ENCODE measurements at places on chromosomes 12 and 14.

GRCh38 chr12:53344824-53345485, 8.8 kb upstream of the SP7 start:
- peak; percentile 35 for DNase-seq

- no peak for DNase-seq
Measured at GRCh38 chr12:130049666-130050065, 112.6 kb upstream of the FZD10 start.

DNA sequence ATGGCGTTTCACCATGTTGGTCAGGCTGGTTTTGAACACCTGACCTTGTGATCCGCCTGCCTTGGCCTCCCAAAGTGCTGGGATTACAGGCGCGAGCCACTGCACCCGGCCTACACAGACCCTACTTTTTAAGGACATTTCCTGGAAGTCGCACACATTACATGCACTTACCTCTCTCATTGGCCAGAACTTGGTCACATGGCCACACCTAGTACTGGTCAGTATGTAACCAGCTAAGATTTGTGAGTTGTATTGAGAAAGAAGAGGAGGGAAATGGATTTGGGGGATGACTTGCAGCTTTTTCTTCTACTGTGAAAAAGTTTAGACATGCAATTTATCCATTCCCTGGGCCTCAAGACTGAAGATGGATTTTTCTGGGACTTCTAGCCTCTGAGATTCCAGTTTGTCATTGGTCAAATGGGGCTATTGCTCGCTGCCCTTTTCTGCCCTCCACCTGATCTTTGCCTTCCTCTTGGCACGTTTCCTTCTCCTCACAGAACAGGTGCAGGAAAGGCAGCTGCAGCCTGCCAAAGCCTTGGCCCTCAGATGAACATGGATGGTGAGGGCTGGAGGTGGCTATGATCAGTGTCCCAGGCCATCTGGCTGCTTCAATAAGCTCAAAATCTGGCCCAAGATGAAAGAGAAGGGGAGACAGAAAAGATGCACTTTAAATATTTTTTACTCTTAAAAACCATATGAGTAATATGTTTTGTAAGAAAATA, 7.1 kb upstream of the ZDHHC22 start:
- peak; percentile 4 for DNase-seq

- DNase-seq: no peak
Measured at GRCh38 chr14:55814873-55815272, 234.9 kb downstream of the KTN1 start.

- DNase-seq: peak; percentile 34
Measured at GRCh38 chr12:64672925-64673409, 62.7 kb downstream of the RASSF3 start.

GRCh38 chr12:62731055-62731820, 203.7 kb downstream of the PPM1H start:
- DNase-seq: no peak

DNA sequence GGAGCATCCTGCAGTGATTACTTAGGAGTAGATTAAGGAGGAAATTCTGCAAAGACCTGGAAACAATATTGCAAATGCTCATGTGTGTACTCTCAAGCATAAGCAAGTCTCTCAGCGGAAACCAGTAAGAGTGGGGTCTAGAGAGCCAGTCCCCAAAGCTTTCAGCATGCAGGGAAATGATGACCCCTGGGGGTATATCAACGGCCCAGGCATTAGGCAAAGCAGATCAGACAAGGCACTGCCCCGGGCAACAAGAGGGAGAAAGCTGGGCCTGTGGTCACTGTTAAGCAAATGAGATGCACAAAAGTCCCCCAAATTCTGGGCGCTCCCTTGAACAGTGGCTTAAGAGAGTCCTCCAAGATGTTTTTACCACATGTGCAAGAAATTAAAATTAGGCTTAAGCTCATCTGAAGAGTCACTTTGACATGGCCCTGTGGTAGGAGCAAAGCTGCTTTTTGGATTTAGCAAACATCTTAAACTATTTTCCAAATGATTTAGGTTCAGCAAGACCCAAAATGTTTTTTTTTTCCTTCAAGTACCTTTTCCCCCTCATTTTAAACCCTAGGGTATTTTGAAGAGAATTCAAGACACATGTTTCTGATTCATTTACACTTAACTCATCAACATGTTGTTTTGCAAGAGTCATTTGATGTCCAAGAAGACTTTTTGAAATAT, 457.1 kb upstream of the TBX3 start:
- no peak for DNase-seq

Measured in NCI-H1105 treated with DMSO at 0.1 percent for 48 hours (cell line).